Glomerular endothelial cell (primary cell): ENCODE measurements at places on chromosomes 3 and 15.
A peak's percentile ranks its signal among the peaks of the same experiment; 100 is the strongest.

GRCh38 chr3:123791417-123791816 lies 92.7 kb downstream of the MYLK start:
- DNase-seq, result no peak

DNA sequence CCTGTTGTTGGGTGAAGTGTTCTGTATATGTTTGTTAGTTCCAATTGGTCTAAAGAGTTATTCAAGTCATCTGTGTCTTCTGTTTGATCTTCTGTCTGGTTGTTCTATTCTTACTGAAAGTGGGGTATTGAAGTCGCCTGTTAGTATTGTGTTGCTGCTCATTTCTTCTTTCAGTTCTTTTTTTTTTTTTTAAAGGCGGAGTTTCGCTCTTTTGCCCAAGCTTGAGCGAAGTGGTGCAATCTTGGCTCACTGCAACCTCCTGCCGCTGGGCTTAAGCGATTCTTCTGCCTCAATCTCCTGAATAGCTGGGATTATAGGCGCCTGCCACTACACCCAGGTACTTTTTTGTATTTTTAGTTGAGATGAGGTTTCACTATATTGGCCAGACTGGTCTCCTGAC lies 23.5 kb downstream of the PFN2 start:
- DNase-seq, result no peak

GRCh38 chr3:99639579-99639978 lies 1.2 kb downstream of the COL8A1 start:
- DNase-seq, result no peak

GRCh38 chr3:148948913-148949657 lies 42.3 kb upstream of the GYG1 start:
- no peak for DNase-seq

- no peak for DNase-seq
These were observed 62.0 kb downstream of the TLE3 start for GRCh38 chr15:70035719-70036077.

DNA sequence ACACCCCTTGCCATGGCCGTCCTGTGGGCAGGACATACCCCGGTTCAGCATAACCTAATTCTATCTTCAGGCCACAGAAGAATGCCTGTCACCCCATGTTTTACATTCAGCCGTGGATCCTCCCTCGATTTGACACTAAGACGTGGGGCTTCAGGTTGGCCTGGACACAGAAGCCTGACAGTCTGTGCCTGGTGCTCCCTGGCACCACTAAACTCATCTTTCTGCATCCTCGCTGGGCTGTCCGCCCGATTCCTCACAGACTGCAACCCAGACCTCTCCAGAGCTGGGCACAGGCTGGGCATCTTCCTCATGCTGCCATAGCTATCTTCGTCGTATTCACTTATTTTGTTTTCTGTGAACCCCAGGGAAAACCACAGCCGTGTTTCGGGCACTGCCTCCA lies 117.8 kb upstream of the IQSEC1 start:
- no peak for DNase-seq

GRCh38 chr3:49681543-49681942 lies 7.4 kb downstream of the APEH start:
- DNase-seq, result no peak

- DNase-seq, result no peak
These were observed 21.4 kb downstream of the CHDH start for GRCh38 chr3:53824795-53825194.

DNA sequence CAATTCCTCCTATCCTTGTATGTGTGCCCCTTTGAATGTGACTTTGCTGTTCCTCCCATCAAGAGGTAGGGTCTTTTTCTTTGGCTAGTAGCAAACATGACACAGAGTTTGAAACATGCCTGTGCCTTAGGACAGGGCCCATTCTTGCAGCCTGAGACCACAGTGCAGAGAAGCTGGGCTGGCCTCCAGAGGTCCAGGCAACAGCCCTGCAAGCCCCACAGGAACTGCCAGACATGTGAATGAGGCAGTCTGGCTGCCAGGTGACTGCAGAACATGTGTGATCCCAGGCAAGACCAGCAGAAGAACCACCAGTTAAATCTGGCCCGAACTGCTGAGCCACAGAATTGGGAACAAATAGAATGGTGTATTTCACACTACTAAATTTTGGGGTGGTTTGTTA lies 1.2 kb upstream of the HGD start:
- DNase-seq, result no peak

GRCh38 chr3:184880276-184881019 lies 68.5 kb downstream of the VPS8 start:
- DNase-seq, result no peak

- DNase-seq, result no peak
These were observed 4.4 kb upstream of the BRPF1 start for GRCh38 chr3:9727041-9727595.

DNA sequence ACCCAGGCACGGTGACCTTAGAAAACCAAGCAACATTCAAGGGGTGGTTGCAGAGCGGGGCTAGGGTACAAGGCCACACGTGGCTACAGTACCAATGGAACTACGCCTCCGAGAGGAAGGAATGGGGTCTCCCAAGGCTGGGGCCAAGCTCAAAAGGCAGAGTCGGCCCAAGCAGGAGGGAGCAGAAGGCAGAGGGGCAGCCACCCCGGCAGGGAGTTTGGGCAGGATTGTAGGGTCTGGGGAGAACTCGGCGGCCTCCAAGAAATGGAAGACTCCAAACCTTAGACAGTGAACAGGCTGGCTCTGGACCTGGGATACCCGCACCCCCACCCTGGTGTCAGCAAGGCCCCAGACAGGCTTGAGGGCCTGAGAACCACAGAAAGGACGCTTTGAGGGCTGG lies 28.7 kb downstream of the ATRIP start:
- DNase-seq, result no peak

- DNase-seq, result no peak
These were observed 18.7 kb upstream of the MTMR14 start for GRCh38 chr3:9630550-9631139.

DNA sequence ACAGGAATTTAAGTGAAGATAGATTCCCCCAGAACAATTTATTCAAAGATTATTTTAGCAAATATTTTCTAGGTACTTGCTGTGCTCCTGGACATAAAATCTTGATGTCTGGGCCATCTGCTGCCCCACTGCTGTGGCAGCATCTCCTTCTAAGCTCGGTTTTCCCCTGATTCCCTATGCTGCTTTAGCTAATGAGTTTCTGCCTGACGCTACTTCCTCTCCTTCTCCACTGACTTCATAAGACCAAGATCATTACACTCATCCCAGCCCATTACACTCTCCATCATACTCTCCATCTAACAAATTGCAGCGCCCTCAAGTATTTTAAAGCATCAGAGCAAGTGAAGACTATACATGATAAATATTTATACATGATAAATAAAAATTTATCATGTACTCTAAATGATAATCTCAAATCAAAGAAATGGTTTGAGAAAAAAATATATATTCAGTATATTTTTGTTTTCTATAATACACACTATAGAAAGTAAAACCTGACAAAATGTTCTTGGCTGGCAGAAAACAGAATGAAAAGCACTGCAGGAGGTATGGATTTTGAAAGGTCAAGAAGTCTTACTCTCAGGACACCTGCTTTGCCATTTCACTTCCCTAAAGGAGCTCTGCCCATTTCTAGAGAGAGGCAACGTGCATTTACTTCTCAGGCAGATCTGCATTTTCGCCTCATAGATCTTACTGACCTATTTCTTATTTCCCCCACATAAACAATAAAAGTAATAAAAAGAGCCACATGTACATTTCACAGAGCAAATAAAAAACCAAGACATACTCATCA lies 232.0 kb downstream of the KCNMB2 start:
- no peak for DNase-seq

DNA sequence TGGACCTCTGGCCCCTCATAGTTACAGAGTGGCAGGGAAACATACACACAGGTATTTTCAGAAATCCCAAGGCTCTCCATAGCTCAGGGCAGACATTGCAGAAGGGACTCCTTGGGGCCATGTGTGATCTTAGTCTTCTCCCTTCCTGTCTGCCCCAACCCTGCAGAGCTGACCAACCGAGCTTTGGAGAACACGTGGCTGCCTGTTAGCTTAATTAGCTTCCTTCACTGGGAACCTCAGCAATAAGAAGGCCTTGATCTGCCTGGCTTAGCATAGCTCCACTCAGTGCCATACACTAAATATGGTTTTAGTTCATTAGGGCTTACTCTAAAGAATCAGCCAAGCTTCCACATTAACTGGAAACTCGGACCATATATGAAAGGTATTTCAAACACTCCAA lies 12.3 kb downstream of the LYZL4 start:
- no peak for DNase-seq

DNA sequence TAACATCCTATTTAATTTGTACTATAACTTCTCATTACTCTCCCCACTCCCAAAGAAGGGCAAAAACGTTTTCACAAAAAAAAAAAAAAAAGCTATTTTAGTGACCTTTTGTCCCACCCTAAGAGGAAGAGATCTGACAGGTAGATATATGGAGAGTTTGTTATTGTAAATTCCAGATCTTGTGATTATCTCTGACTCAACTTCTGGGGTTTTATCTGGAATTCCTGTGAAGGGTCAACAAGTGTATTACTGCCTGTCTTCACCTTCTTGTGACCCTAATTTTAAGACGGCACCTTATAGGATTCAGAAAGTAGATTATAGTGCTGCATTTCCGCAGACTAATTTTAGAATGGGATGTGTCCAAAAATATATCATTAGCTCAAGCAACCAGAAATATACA lies 205.9 kb upstream of the CDIN1 start:
- peak; percentile 83 for DNase-seq

DNA sequence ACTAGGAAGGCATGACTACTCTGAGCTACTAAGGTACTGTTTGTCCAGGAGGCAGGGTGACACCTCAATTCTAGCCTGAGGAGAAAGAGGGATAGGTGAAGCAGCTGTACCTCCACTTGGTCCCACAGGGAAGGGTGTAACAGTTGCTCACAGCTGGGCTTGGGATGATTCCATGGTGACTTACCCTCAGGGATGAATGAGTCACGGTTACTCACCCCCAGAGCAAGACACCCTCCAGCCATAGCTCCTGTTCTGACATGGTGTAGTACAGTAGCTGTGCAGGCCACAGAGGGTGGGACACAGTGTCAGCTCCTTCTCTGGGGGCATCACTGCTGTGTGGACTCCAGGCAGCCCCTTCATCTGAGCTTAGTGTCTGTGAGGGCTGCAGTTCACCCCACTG lies 868.6 kb upstream of the SEMA6D start:
- no peak for DNase-seq
